ENCODE measurements at places on chromosomes 3 and 15.

DNA sequence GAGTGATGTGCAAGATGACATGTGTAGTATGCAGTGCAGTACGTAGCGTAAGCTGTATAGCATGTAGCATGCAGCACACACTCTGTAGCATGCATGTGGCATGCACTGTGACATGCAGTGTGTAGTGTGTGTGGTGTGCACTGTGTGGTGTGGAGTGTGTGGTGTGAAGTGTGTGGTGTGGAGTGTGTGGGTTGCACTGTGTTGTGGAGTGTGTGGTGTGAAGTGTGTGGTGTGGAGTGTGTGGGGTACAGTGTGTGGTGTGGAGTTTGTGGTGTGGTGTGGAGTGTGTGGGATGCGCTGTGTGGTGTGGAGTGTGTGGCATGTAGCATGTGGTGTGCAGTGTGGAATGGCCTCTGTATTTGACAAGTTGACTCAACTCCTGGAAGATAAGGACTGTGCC lies 39.2 kb downstream of the ROPN1B start:
- no peak for DNase-seq

GRCh38 chr3:356952-357351 lies 160.4 kb downstream of the CHL1 start:
- DNase-seq = no peak

GRCh38 chr3:159128628-159129027 lies 326.8 kb downstream of the MFSD1 start:
- DNase-seq = no peak

GRCh38 chr3:10889206-10889960 lies 73.4 kb downstream of the SLC6A11 start:
- no peak for DNase-seq

DNA sequence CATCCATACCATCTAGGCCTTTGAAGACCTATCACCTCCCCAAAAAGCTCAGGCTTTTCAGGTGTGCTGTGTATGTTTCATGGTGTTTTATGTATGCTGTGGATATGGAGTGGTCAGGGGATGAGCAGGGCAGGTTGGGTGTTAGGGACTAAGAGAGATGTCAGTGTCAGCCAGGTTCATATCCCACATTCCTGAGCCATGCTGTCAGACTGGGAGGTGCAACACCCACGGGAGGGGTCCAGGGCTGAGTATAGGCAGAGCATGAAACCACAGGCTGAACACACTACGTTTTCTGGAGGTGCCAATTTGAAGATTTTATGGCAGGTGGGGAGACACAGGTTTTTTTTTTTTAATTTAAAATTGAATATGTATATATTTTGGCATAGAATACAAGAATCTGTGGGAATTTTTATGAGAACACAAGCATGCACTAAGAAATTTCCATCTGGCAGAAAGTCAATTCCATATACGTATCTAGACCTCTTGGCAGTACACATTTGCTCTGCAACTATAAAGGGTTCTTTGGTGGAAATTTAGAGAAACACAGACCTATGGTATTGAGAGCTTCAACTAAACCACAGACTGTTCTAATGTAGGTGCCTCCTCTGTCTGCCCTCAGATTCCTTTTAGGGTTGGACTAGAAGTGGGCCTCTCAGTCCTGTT lies 101.9 kb upstream of the RNU6-1 start:
- DNase-seq = no peak

GRCh38 chr15:61518191-61518950 lies 289.3 kb upstream of the RORA start:
- DNase-seq = no peak

DNA sequence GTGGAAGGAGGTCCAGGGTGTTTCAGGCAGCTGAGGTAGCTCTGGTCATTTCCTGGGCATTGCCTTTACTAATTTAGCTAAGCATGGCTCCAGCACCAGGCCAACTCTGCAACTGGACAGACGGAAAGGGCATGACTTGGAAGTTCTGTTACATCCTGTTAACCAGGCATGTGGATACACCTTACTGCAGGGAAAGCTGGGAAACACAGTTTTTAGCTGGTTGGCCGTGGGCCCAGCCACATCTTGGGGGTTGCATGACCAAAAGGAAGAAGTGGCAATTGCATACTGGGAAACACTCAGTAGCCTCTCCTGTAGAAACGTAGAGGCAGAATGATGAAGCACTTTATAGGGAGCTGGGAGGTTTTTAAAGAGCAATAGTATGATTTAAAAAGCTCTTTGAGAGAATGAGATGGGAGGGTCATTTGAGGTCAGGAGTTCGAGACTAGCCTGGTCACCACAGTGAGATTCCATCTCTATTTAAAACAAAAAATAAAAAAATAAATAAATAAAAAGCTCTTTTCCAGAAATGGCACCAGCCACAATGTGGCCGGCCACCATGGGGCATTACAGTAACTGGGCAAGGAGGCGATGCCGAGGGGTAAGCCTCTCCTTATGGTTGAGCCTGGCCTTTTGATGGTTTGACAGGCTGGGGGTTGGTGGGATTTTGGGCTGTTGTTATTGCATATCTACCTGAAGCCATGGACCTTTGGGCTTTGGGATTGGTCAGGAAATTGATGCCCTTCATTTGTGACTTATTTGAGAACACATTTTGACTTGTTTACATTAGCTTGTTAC lies 28.6 kb downstream of the TRAK1 start:
- no peak for DNase-seq

- DNase-seq = no peak
Measured at GRCh38 chr3:354432-354831, 157.9 kb downstream of the CHL1 start.

GRCh38 chr15:40793216-40793989 lies 13.5 kb upstream of the ZFYVE19 start:
- no peak for DNase-seq

DNA sequence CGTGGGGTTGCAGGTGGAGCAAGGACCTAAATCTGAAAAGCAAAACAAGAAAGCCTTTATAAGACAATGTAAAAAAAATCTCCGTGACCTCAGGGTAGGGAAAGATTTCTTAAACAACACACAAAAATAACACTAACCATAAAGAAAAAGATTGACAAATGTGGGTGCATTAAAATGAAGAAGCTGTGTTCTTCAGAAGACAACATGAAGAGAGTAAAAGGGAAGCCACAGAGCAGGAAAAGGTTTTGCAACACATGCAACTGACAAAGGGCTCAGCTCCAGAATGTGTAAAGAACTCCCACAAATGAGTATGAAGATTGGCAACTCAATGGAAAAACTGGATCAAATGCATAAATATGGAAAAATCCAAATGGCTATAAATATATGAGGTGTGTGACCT lies 74.2 kb downstream of the MAGEF1 start:
- DNase-seq = peak; percentile 4

DNA sequence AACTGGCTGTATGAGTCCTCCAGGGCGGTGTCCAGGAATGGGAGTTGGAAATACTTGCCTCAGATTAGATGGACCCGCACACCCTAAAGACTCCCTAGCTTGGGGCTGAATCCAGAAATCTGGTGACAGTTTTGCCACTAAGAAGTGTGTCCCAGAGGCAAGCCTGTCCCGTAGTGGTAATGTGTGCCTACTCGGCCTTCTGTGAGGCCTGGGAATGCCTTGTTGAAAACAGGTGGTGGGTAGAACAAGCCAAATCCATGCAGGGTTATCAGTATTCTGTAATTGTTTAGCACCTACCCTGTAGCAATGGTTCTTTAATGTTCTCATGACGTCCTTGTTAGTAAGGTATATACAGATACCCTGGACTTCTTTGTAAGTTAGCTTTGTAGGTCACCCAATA lies 1.6 kb downstream of the C3orf52 start:
- no peak for DNase-seq

- no peak for DNase-seq
Measured at GRCh38 chr3:127858937-127859336, 36.6 kb upstream of the MGLL start.

DNA sequence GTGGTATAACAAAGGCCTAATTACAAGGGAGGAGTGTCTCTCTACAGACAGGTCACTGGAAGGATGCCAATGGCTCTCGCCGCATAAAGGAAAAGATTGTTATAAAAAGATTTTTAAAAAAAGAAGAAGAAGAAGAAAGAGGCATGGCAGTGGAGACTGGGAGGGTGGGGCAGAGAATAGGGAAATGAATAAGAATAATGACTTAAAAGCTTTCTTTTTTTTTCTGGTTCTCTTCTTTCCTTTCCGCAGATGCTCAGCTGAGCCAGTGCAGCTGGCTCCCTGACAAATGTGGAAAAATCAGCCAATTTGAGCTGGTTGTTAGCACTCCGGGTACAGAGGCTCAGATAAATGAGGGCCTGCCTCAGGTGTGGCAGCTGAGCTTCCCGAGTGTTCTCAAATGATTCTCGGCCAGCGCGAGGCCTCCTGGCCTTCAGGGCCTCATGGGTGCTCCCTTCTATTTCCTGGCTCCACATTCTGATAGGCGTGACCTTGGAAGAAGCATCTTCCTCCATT lies 234.1 kb downstream of the RORA start:
- no peak for DNase-seq

DNA sequence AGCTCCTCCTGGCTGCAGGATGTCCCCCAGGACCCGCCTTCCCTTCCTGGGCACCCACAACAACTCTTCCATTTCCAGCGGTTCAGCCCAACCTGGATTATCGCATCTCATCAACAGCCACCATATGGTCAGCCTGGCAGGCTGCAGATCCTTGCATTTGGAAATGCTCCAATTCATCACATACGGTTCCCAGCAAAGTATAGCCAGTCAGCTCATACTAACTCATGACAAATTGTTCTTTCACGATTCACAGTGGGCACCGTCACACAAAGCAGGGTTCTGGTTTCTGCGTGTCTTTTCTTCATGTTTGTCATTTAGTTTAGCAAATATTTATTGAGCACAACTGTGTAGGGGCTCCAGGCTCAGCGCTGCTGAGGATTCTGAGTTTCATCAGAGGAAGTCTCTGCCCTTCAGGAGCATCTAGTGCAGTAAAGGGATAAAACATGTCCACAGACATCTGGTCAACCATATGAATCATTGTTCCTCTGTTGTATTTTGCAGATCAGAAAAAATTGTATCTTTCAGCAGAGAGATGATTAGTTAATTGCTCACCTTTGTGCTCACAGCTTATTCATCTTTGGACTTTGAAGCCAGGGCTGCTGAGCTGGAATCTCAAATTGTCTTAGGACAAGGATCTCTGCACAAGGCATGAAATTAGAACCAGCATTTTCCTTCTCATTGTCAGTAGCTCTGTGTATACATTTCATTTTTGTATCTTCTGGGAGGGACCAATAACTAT lies 125.1 kb downstream of the GABRG3 start:
- DNase-seq = no peak

DNA sequence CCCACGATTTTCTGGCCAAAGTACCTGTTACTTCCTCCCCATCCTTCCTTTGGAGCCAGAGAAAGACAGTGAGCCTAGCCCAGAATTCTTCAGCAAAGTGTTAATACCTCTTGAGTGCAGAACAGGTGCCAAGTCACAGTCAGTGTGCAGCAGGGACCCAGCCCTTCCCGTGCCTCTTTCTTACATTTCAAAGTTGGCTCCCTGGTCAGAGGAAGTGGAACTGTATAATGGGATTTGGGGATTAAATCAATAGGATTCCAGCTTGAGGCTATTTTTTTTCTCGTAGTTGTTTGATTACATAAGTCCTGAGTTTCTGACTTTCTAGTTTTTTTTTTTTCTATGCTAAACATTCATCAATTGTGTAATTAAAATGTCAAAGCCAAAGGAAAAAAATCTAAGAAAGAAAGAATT lies 52.6 kb upstream of the ABHD10 start:
- DNase-seq = no peak

DNA sequence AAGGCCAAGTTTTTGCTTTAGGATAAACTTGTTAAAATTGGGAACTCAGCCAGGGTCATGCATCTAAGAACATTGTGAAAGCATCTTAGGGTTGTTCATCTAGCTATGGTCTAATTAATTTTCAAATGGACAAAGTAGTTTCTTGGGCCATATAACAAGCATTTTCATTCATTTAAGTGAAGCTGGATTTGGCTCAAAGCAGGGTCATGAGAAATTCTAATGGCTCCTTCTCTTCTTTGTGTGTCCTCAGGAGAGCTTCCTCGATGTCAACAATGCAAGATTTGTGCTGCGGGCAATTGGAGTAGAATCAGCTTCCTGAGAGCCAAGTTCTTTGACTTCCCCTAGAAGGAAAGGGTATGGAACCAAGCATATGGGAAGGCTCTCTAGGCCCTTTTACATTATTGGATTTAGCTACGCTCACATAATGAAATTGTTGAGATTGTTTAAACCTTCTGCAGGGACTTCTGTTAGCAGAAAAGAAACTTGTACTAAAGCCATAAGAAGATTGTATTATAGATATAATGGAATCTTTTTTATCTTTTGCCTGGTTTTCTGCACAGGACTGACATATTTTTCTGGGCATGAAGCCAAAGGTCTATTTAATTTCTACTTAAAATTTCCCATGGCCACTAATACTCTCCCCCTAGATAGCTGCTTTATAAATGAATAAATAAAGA lies 1.8 kb upstream of the SAMMSON start:
- no peak for DNase-seq

DNA sequence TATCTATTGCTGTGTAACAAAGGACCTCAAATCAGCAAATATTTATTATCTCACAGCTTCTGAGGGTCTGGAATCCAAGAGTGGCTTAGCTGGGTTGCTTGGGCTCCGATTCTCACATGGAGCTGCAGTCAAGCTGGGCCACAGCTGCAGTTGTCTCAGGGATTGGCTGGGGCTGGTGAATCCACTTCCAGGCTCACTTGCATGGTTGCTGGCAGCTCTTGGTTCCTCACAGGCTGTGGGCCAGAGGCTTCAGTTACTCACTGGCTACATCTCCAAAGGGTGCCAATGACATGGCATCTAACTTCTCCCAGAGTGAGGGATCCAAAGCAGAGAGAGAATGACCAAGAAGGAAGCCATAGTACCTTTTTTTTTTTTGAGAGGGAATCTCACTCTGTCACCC lies 13.9 kb upstream of the SYNM start:
- DNase-seq = no peak

DNA sequence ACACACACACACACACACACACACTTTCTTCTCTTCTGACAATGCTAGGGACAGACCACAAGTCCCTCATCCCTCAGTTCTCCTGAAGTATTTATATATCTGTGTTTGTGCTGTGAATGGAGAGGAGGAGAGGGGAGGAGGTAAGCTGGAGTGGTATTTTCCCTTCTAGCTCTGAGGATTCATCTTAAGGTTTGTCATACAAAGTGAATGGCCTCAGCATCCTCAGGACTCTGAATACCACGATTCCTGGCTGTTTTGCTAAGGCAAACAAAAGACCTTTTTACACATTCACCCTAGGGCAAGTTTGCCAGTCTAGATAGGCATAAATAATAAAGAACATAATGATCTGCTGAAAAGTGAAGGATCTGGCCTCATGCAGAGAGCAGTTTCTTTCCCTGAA lies 65.7 kb upstream of the CHMP2B start:
- DNase-seq = no peak

DNA sequence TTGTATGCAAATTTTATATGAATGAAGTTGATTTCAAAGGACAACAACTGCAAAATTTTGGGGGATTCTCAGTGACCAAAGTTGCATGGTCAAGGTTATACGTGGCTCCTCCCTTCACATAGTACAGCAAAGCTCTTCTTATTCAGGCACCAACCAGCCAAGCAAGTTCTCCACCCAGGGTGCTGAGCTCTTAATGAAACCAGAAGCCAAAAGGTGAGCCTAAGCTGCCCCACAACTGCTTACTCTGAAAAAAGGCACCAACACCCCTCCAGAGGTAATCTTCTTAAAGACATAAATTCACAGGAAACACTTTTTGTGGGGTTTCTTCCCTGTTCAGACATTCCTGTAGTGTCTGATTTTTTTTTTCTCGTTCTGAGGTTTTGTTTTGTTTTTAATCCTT lies 106.1 kb upstream of the GMNC start:
- no peak for DNase-seq

GRCh38 chr3:158539414-158540014 lies 31.5 kb upstream of the MLF1 start:
- peak; percentile 21 for DNase-seq
